Left lung (tissue), 14 donors: ENCODE measurements at places on chromosomes 7 and 10.

GRCh38 chr10:113137941-113138685 lies 188.1 kb downstream of the TCF7L2 start:
- no peak for DNase-seq

GRCh38 chr10:14625192-14625631 lies 149.5 kb downstream of the FAM107B start:
- no peak for DNase-seq

DNA sequence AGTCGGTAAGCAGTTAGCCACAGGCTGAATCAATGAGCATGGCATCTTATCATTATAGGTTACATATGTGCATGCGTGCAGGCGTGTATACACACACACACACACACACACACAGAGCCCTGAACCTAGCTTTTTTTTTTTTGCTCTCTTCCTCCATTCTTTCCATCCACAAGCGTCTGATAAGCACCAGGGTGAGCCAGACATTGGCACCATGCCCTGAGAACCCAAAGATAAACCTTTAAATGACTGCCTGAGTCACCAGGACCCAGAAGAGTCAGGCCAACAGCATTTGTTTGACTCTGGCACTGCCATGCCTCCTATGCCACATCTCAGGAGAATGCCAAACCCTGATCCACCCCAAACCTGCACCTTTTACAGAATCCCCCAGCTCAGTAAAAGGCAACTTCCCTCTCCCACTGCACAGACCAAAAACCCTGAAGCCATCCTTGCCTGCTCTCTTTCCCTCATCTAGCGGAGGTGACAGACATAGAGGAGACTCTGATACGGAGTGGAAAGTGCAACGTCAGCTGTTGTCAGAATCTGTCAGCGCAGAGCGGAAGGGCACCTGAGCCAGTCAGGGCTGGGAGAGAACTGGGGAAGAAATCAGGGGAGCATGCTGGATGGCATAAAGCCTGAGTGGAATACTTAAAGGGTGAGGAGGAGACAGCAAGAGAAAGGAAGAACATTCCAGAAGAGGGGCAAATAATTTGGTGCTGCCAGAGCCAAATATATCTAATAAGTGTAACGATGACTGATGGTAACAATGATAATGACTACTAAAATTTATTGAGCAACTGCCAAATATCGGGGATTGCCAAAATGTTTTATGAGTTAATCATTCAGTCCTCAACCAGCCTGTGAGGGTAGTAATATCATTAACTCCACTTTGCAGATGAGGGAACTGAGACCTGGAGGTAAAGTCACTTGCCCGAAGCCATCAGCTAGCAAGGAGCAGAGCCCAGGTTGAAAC lies 3.2 kb downstream of the PARP12 start:
- DNase-seq, result peak; percentile 20

DNA sequence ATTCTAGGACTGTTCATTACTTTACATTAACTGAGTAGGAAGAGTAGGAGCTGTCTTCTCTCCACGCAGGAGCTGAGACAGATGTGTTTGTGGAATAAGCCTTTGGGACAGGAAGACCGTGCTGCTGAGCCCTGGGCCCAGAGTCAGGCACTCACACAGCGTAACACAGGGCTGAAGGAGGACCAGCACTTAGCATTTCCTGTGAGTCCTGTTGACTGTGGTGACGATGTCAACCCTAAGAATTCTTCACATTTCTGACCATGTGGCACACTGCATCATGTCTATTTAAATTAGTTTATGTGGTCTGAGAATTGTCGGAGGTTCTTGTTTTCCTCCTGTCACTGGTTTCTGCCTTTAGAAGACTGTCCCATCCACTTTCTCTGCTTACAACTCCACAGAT lies 117.2 kb downstream of the PIP4K2A start:
- no peak for DNase-seq

GRCh38 chr7:116950889-116951351 lies 2.4 kb upstream of the ST7 start:
- no peak for DNase-seq

- peak; percentile 15 for DNase-seq
Measured at GRCh38 chr10:133124357-133125211, 35.4 kb upstream of the KNDC1 start.

GRCh38 chr7:86942995-86943394 lies 116.5 kb downstream of the ELAPOR2 start:
- no peak for DNase-seq

- DNase-seq, result no peak
Measured at GRCh38 chr10:77984986-77985385, 44.3 kb downstream of the POLR3A start.

DNA sequence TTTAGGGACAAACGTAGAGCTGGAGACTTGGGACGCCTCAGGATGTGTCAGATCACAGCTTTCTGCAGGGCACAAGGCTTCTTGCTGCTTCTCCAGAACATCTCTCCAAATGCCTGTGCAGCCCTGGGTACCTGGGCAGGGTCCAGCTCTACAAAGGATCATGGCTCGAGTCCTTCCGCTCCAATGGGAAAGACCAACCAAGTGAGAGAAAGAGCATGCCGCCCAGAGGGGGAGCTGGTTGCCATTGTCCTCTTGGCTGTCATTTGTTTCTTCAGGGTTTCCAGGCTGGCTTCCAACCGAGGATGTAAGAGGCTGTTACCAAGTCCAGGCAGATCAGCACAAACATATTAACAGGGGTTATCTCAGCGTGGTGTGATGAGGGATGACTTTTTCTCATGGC lies 5.6 kb upstream of the LEP start:
- no peak for DNase-seq

DNA sequence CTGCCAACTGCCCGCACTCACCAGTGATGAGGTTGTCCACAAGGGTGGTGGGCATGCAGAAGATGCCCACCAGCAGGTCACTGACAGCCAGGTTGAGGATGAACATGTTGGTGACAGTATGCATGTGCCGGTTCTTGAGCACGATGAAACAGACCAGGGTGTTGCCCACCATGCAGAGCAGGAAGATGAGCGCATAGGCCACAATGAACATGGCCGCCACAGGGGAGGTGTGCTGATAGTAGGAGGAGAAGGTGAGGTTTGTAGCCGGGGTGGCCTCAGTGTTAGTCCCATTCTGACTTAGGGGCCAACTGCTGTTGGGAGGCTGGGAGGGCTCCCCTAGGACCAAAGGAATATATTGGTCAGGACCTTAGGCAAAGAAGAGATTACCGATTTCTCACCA lies 17.7 kb downstream of the NPFFR1 start:
- no peak for DNase-seq

- DNase-seq, result no peak
Measured at GRCh38 chr7:35605760-35606159, 89.2 kb downstream of the HERPUD2 start.

GRCh38 chr7:98211676-98212531 lies 665 bp downstream of the BHLHA15 start:
- no peak for DNase-seq

- DNase-seq, result no peak
Measured at GRCh38 chr10:94496010-94496409, 49.6 kb upstream of the HELLS start.

DNA sequence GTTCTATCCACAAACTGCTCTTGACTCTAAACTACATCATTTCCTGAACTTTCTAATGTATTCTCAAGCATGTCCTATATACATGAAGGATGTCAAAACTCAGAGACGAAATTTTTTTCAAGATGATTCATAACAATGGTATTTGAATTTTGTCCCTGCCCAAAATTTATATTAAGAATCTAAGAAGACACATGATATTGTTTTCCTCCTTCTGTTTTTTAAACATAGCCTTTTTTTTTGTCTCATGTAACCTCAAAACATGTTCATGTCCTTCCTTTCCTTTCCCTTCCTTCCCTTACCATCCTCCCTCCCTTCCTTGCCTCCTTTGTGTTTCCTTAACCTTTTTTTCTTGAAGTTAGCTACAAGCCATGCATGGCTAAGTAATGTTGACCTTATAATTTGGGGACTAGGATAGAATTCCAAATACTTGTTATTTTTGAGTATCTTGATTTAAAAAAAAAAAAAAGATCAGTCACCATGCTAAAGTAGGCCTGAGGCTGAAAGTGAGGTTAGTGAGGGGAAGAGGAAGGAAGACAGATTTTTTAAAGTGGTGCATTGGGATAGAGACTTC lies 163.0 kb downstream of the SUGCT start:
- no peak for DNase-seq

DNA sequence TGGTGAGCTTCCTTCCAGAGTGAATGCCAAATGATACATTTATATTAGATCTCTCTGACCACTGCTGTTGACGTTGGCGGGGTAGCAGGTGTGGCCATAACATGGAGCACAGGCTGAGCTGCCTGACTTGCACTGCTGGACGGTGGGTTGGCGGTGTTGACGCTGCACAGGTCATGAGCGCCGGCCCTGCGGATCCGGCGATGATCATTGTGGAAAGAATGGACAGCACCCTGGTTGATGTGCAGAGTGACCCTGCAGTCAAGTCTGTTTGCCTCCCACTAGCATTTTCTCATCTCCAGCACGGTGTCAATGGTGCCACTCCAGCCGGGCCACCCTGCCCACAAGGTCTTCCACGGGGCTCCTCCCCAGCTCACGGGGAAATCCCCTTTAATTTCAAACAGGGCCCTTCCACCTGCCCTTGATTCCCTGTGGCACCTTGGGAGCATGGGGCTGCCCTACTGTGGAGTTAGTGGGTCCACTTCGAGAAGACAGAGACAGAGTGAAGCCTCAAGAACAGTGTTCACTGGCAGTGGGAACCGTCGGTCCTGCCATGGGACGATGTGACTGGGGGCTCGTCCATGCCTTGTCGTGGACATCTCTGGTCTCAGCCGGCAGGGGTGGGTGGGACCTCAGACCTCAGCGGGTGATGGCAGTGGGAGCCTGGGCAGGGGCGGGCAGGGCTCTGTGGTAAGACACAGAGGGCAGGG lies 613.5 kb downstream of the PTPRN2 start:
- DNase-seq, result no peak

GRCh38 chr10:131998050-131998844 lies 16.5 kb upstream of the BNIP3 start:
- no peak for DNase-seq

GRCh38 chr7:30848121-30848855 lies 63.4 kb upstream of the AQP1 start:
- DNase-seq, result no peak

DNA sequence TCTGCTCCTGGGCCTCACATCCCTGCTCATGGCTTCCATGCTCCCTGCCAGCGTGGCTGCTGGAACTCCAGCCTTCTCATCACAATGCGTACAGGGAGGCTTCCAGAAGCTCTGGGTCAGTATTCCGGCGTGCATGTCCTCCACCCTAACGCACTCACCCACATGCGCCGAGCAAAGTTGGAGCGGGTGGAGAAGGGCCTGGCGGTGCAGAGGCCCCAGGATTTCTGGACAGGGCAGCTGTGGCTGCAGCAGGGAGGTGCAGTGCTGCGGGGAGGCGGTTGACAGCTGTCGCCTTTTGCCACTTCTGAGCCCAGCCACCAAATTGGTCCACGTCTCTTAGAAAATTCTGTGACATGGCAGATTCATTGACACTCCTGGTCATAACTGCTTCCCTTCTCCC lies 33.6 kb upstream of the FAM20C start:
- DNase-seq, result peak; percentile 55

DNA sequence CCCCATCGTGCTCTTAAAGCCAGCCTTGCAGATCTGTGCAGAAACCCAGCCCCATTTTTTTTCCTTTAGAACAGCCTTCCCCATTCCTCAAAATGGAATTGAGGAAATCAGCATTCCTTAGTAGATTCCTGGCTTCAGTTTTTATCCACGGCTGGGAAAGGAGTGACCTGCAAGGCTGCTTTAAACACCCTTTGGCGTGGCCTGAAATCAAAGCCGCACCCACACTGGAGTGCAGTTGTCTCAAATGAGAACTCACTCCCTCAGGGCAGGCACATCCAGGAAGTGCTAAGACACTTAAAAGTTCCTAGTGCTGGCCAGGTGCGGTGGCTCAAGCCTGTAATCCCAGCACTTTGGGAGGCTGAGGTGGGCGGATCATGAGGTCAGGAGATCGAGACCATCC lies 34.8 kb downstream of the HTR5A start:
- no peak for DNase-seq

- DNase-seq, result no peak
Measured at GRCh38 chr10:944034-944831, 12.7 kb upstream of the LARP4B start.

- no peak for DNase-seq
Measured at GRCh38 chr7:37578350-37578749, 105.2 kb upstream of the GPR141 start.

- no peak for DNase-seq
Measured at GRCh38 chr10:133154996-133155778, 4.8 kb upstream of the KNDC1 start.

DNA sequence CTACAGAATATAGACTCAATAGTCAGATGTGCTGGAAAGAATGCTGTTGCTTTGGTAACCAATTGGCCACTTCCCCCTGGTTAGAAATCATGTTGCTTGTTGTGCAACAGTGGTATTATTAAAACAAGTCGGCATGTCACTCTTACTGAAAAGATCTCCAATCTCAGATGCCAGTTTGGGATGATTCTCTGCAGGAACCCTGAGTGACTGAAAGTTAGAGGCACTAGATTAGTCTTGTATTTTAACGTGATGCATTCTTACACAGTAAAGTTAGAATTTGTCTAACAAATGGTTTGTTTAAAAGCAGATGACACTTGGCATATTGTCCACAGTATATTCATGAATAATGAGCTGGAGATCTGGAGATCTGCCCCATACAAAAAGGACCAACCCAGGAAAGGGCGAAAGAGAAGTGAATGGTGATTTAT lies 287.6 kb downstream of the TWIST1 start:
- DNase-seq, result peak; percentile 22

- no peak for DNase-seq
Measured at GRCh38 chr10:122665329-122665860, 34.3 kb downstream of the C10orf120 start.

DNA sequence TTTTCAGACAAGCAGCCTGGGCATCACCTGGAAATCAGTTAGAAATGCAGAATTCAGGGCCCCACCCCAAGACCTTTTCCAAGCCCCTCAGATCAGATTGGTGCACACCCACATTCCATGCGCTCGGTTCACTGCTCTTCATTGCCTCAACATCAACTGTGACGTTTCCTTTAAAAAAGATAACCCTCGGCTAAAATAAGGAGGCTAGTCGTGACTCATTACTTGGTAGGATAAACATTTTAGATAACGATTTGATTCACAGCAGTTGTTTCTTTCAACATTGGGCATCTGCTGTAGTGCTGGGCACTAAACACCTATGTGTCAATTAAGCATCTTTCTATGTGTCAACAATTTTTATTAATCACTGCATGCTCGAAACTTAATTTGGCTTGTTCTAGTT lies 191.1 kb upstream of the LRGUK start:
- DNase-seq, result no peak

- peak; percentile 54 for DNase-seq
Measured at GRCh38 chr7:94374231-94374630, 20.5 kb upstream of the COL1A2 start.

- no peak for DNase-seq
Measured at GRCh38 chr7:30209951-30210350, 74.4 kb upstream of the ZNRF2 start.

- no peak for DNase-seq
Measured at GRCh38 chr7:91149341-91150246, 114.6 kb upstream of the FZD1 start.
